ENCODE measurements at places on chromosomes 12 and 14.
A peak's percentile ranks its signal among the peaks of the same experiment; 100 is the strongest.

DNA sequence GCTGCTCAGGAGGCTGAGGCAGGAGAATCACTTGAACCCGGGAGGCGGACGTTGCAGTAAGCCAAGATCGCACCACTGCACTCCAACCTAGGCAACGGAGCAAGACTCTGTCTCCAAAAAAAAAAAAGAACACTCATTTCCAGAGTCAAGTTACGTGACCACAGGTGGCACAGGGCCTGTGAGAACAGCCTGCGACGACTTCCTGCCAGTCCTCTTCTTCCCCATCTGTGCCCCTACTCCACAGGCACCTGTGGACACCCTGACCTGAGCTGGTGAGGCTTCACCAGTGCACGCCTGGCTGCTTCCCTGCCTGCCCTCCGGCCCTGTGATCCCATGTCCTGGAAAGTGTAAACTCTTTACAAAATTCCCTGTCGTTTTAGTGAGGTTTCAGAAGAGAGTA lies 77.7 kb downstream of the PPP2R5C start:
- DNase-seq, result no peak

- no peak for DNase-seq
Observed at GRCh38 chr12:71840231-71840847, 780 bp downstream of the TBC1D15 start.

- no peak for DNase-seq
Observed at GRCh38 chr12:89269174-89269573, 83.1 kb downstream of the DUSP6 start.

DNA sequence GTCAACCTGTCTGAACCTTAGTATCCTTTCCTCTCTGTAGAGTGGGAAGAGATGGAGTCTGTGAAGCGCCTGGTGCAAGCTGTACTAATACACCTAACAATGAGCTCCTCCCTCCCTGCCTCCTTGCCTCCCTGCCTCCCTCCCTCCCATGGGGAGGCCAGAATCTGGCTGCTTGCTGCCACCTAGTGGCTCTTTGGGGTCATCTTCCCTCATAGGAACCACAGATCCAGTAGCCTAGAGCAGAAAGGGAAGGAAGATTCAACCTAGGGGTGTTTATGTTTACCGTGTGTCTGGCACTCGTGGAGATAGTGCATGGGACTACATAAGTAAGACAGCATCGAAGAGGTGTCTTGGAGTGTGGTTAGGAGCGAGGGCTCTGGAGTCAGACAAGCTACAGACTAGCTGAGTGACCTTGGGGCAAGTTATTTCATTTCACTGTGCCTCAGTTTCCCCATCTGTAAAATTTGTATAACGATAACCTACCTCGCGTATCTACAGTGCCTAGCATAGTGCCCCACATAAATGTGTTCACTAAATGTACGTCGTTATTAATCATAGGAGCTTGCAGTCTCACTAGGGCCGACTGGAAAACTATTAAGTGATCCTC lies 35.5 kb upstream of the TSPAN9 start:
- peak; percentile 42 for DNase-seq

GRCh38 chr12:72748971-72749370 lies 476.8 kb downstream of the TRHDE start:
- no peak for DNase-seq

DNA sequence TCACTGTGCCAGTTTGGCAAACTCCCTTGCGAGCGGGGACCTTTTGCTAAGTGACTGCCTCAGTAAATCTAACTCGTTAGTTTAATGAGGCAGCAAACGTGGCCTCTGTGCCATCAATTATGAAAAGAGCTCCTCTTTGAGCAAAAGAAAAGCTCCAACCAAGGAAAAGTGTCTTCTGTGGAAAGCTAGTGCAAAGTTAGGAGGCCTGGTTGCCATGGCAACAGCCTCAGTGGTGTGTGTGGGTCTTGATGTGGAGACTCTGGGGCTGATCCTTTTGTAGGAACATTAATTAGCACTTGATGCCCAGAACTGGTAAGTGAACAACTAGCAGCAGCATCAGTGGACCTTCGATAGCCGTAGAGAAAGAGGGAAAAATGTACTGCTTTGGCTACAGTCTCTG lies 145.7 kb downstream of the CHST11 start:
- no peak for DNase-seq

DNA sequence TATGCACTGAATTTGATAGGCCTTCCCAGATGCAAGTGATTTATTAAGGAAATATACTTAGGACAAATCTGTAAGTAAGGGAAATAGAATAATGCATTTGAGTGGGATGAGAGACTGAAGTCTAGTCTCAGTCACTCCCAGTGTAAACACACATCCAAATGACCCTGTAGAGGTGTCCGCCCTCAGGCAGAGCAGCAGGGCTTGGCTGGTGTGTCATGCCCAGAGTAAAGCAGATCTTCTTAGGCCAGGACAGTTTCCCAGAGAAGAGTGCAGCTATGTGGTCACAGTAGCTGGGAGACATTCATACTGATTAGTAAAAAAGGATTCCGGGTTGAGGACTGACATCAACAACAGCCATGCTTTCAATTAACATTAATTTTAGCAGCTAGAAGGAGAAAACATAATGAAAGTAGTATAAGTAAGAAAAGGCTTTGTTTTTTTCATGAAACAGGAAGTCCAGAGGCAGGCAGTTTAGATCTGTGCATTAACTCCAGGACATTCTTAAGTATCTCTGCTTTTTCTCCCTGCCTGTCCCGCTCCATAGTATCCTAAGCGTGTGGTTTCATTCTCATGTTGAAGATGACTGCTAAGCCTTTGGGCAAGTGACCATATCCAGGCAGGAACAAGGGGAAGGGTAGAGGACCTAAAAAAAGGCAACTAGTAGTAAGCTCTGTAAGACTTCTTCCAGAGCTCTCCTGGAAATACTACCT lies 35.7 kb downstream of the CNTN1 start:
- no peak for DNase-seq

DNA sequence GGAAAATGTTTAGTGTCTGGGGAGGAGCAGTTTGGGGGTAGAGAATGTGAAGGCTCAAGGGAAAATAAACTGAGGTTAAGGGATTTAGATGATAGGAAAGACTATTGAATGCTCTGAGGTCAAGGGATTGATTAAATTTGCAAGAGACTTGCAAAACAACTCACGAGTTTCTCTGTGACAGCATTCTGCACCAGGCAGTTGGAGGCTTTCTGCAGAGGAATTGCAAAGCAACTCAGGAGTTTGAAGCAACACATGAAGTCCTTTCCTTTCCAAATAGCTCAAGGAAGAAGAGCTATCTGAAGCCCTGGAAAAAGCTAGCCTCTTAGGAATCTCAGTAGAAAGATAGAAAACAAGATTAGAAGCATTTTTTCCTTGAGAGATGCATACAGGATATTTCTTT lies 23.9 kb downstream of the SLC7A8 start:
- no peak for DNase-seq

GRCh38 chr12:51678086-51678724 lies 87.2 kb downstream of the SCN8A start:
- peak; percentile 33 for DNase-seq

GRCh38 chr14:21987937-21988336 lies 314.3 kb upstream of the OR4E1 start:
- peak; percentile 35 for DNase-seq

GRCh38 chr14:39615352-39615751 lies 183.1 kb upstream of the FBXO33 start:
- DNase-seq, result no peak

DNA sequence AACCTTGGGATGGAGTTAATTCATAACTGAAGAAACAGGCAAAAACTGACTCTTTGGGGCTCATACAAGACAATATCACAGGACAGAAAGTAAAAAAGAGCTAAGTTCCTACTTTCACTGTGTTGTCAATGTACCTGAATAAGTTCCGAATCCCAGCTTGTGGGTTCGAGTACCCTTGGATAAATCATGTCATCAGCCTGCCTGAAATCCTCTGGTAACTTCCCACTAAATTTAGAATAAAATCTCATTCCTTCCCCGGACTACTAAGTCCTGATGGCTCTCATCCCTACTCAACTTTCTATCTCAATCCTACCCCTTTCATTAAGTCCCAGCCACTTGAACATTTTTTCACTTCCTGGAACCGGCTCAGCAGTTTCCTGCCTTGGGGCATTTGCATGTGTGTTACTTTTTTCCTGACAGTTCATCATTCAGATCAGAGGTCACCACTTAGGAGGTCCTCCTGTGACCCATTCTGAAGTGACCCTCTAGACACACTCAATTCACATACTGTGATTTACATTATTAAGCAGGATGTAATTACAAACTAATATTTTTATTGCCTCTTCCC lies 12.7 kb downstream of the ERP29 start:
- no peak for DNase-seq

GRCh38 chr12:26122681-26123481 lies 2.0 kb downstream of the BHLHE41 start:
- no peak for DNase-seq

GRCh38 chr12:106704081-106704480 lies 70.4 kb upstream of the RIC8B start:
- DNase-seq, result no peak

DNA sequence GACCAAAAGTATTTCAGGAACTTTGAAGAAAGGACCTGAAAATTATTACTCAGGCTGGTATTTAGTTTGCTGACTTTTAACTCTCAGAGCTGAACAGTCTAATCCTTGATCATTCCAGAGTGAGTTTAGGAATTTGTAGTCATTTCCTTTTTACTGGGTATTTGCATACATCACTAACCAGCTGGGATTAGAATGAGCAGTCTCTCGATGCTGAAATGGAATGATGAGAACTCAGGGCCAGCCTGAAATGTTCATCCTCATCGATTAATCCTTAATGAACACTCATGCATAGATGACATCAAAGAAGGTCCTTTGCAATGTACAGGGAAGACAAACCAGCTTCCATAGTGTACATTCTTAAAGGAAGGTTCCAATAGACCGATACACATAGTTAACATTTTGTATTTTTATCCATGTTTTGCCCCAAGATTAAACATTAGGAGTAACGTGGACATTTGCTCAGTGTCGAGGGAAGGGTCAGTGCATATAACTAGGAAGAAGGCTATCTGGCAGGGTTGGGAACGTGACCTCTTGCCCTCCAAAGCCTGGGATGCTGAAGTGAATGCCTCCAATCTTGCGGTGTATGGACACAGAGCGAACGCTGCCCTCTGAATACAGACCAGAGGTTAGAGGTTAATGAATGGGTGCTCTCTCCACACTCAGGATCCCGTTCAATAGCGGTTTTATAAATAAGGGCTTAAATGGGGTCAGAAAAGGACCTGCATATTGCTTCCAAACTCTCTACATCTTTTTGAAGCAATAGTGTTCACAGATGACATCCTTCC lies 14.5 kb downstream of the FBXL14 start:
- DNase-seq, result no peak

DNA sequence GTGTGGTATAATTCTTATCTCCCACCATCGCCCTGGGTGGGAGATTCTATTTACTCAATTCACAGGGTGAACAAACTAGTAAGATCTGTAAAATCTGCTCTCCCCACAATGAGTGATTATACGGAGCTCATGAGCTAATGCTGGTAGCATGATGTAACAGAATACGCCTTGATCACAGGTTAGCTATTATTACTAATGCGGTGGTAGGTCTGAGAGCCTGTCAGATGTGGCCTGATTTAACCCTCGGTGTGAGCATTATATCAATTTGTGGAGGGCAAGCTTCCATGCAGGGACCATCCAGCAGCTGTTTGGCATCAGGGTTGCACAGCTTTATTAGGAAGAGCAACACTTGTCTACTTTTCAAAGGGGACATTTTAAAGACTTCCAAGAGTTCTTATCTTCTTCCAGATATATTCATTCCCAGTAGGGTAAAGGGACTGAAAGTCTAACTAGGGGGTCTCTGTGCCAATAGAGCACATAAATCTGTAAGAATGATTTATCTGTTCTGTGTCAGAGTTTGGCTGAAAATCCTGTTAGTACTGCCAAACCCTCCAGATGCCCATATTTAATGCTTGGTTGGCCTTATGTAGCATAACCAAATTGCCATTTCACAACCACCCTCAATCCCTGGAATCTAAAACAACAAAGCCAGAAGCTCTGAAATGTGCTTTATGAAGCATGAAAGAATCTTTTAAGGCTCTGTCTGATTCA lies 18.7 kb downstream of the TSHR start:
- no peak for DNase-seq

GRCh38 chr14:101110729-101111619 lies 207.5 kb upstream of the RTL1 start:
- DNase-seq, result no peak

- DNase-seq, result no peak
Observed at GRCh38 chr14:103121846-103122584, 1.2 kb upstream of the TNFAIP2 start.

- no peak for DNase-seq
Observed at GRCh38 chr14:69711477-69711876, 55.5 kb upstream of the SRSF5 start.

GRCh38 chr14:99513946-99514551 lies 32.8 kb downstream of the CCNK start:
- no peak for DNase-seq

DNA sequence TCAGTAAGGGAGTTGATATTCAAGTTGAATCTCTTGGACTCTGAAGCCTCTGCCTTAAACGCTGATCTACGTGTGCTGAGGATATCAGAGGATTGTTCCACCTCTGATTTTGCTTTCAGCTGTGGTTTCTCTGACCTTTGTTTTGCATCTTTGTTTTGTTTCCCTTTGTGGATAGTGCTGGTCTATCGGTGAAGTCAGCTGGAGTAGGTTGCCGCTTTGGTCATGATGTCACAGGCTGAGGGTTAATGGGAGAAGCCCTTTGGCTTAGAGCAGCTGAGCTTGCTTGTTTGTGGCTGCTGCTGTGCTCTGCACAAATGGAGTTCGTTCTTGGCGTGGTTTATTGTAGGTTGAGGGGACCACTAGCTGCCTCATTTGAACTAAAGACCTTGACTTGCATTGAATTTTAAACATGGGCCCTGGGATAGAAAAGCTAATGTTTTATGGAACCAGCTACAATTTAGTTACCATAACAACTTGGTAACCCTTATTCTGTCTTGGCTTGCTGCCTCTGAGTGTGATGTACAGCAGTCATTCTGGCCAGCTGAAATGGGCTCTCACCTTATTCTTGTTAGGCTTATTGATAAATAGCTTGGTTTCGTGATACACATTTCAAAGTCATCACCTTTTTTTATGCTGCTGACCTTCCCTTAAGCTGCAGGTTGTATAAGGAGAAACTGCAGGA lies 284.5 kb upstream of the E2F7 start:
- no peak for DNase-seq

- no peak for DNase-seq
Observed at GRCh38 chr14:77509366-77509765, 10.8 kb upstream of the ISM2 start.

DNA sequence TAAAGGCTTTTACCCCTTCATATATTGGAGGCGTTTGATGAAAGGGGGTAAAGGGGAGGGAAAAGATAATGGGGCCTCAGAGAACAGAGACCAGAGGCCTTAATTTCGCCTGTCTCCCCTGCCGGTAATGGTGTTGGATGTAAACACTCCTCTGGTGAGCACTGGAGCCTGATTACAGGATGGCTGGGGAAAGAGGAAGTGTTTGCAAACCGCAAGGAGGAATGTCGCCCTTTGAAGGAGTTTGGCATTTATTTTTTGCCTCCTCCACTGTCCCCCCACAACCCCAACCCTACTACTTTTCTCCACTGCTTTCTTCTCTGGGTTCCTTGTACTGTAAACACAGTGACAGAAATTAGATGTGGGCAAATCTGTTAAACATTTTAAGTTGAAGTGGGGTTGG lies 211.9 kb upstream of the TBX3 start:
- DNase-seq, result no peak

- no peak for DNase-seq
Observed at GRCh38 chr14:26319139-26319864, 278.5 kb downstream of the NOVA1 start.
